Stimulated activated CD4-positive, alpha-beta T cell treated with anti-CD3 and anti-CD28 coated beads, Interleukin-15, amount 100 ng/mL, for 48 hours (primary cell): ENCODE measurements at places on chromosomes 13 and 19.

GRCh38 chr13:32581177-32581786, 5.0 kb upstream of the PDS5B start:
- DNase-seq: no peak

DNA sequence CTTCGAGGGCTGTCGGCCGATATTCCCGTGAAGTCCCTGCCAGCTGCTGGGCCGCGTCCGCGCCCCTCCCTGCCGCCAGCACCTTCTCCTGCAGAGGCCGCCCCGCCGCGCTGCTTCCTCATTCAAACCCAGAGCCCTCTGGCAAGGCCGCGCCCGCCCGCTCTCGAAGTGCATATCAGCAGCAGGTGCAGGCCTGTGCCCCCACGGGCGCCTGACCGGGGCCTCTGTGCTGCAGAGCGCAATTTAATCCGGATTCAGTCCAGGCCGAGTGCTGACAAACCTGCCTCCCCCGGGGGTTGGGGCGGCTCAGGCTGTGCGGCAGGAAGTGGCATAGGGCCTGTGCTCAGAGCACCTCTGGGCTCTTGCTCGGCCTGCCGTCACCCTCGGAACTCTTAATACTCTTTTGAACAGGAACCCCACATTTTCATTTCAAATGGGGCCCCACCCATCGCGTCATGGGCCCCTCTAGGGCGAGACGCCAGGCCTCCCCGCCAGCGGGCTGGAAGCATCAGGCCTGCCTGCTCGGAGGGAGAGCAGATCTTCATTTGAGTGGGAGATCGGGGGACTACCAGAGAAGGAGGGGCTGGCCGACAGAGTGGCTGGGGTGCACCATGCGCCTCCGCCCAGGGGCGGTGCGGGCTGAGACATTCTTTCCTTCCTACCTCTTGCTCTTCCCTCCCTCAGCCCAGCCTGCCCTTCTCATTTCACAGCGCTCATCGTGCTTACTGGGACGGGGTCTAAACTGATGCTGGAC, 125.7 kb downstream of the TNFRSF19 start:
- no peak for DNase-seq

GRCh38 chr19:46602392-46603194, 1.5 kb downstream of the CALM3 start:
- DNase-seq: peak; percentile 55

GRCh38 chr19:2514981-2515518, 39.1 kb downstream of the GADD45B start:
- no peak for DNase-seq

DNA sequence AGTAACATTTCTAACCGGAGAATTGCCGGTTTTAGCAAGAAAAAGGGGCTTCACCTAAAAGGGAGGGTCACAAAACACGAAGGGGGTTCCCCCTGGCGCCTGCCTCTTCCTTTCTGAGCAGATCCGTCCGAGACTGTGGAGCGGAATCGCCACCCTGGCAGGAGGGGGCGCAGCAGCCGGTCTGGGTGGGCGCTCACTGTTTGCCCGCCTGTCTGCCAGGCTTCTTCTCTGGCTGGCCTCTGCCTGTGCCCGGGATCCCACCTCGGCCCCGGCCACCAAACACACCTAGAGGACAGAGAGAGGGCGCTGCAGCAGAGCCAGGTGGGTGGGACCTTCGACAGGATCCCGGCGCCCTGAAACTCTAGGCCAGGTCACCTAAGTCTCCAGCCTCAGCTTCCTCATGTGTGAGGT, 15.6 kb downstream of the LSM4 start:
- DNase-seq: no peak

GRCh38 chr13:111382411-111382810, 62.0 kb downstream of the TEX29 start:
- DNase-seq: no peak

GRCh38 chr19:31285744-31286143, 63.5 kb downstream of the TSHZ3 start:
- DNase-seq: no peak

DNA sequence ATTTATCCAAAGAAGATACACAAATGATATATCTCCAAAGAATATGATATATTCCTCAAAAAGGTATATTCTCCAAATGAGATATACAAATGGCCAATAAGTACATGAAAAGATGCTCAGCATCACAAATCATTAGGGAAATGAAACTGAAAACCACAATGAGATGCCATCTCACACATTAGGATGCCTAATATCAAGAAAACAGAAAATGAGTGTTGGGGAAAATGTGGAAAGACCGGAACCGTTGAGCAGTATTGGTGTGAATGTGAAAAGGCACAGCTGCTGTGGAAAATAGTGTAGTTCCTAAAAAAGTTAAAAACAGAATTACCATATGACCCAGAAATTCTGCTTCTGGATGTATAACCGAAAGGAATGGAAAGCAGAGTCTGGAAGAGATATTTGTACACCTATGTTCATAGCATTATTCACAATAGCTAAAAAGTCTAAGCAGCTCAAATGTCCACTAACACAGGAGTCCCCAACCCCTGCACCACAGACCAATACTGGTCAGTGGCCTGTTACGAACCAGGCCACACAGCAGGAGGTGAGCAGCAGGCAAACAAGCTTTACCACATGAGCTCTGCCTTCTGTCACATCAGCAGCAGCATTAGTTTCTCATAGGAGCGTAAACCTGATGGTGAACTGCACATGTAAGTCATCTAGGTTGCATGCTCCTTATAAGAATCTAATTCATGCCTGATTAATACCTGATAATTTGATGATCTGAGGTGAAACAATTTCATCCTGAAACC, 291.9 kb downstream of the PCDH20 start:
- no peak for DNase-seq

- DNase-seq: no peak
Observed at GRCh38 chr19:6519289-6519688, 11.5 kb upstream of the TNFSF9 start.

DNA sequence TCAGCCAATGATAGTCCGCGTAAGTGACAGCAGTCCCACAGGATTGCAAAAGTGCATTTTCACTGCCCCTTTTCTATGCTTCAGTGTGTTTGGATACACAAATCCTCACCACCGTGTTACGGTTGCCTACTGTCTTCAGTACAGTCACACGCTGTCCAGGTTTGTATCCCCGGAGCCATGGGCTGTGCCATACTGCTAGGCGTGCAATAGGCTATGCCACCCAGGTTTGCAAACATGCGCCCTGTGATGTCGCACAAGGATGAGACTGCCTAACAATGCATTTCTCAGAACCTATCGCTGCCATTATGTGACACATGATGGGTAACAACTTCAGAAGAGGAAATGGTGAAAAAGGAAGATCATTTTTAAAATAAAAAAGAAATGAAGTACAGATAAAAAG, 16.8 kb upstream of the ADPRHL1 start:
- DNase-seq: no peak
